ENCODE measurements at places on chromosomes 12 and 14.

DNA sequence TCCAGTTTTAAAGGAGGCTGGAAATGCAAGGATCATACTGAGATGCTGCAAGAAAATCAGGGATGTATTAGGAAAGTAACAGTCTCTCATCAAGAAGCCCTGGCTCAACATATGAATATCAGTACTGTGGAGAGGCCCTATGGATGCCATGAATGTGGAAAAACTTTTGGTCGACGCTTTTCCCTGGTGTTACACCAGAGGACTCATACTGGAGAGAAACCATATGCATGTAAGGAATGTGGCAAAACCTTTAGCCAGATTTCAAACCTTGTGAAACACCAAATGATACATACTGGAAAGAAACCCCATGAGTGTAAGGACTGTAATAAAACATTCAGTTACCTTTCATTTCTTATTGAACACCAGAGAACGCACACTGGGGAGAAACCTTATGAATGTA is 24.5 kb downstream of the ZNF891 start:
- DNase-seq = no peak

DNA sequence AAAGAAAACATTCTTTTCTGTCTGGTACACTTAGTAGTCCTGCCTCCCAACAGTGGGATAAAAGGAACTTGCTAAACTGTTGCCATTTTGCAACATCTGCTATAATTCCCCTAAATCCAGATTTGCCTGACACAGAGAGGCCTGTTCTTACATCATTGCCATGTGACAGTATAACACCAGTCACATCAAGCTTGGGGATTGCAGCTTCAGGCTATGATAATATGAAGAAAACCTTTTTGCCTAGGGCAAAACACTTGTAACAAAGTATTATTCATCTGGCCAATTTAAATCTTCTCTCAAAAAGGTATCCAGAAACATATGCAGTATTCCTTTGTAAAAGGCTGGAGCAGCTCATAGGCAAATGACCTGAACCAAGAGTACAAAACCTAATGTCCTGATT is 80.9 kb upstream of the OTX2 start:
- DNase-seq = no peak

DNA sequence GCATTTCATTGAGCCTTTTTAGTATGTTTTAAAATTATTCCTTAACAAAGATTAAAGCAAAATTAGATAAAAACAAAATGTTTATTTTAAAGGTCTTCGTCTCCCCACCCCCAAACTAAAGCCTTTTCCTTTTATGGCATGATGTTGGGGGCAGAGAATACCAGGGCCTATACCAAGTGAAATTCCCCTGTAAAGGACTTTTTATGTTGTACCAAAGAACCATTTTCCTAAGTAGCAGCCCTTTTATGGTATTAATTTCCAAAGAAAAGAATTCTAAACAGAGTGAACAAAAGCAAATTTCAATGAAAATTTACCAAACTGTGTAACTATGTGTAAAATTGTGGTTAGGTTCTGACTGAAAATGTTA is 71.9 kb upstream of the GNPNAT1 start:
- no peak for DNase-seq

DNA sequence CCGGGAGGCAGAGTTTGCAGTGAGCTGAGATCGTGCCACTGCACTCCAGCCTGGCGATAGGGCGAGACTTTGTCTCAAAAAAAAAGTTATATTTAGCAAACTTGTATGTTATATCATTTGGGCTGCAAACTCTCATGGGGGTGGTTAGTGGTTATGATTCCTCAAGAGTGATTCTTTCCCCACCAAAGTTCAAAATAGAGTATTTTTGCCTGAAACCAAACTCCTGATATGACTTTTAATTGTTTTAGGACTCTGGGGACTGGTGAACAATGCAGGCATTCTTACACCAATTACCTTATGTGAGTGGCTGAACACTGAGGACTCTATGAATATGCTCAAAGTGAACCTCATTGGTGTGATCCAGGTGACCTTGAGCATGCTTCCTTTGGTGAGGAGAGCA is 18.6 kb downstream of the HSD17B6 start:
- no peak for DNase-seq

DNA sequence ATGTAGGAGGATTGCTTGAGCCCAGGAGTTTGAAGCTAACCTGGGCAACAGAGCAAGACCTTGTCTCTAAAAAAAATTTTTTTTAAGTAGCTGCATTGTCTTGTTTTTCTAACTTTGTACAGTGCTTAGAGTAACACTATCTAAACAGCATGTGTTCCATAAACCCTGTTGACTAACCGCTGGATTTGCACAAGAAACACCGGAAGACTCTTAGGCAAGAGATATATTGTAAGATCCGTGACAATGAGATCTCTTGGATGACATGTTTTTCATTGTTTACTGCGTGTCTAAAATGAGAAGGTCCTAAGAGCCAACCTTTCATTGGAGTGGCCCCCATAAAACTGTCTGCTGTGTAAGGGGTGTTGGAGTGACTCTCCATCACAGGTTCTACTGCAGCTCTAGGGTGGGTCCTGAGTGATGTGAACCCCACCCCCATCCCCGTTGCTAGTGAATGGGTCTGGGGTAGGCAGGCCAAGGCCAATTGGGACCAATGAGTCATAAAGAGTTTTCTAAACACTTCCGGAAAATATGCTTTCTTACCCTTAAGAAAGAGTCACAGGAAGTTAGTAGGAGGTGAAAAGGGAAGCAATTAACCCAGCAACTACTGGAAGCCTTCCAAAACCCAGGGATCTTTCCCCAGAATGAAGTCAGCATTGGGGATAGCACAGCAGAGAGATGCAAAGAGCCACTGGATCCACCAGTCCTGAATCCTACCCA is 24.3 kb upstream of the PCNX1 start:
- DNase-seq = no peak

GRCh38 chr12:26492406-26492805 is 297.0 kb downstream of the SSPN start:
- no peak for DNase-seq

- DNase-seq = no peak
Measured at GRCh38 chr14:89139404-89140247, 277.4 kb downstream of the FOXN3 start.

- no peak for DNase-seq
Measured at GRCh38 chr14:94638339-94638738, 26.1 kb downstream of the SERPINA3 start.

- DNase-seq = no peak
Measured at GRCh38 chr14:77338302-77338701, 17.5 kb downstream of the GSTZ1 start.

DNA sequence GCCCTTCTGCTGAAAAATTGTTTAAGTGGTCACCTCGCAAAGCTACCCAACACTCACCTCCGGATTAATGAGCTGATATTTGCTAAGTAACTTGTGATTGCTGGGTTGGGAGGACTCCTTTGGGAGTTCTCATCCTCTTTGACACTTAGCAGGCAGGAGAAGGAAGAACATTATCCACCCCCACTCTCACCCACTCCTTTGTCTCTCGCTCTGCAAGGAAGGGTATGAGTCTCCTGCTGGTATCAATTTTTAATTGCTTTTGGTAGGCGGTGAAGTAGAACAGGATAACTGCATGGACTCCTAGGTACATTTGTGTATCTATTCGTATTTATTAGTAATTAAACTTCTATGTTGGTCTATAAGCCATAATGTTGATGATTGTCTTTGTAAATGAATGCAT is 6.9 kb upstream of the ABHD12B start:
- DNase-seq = no peak

DNA sequence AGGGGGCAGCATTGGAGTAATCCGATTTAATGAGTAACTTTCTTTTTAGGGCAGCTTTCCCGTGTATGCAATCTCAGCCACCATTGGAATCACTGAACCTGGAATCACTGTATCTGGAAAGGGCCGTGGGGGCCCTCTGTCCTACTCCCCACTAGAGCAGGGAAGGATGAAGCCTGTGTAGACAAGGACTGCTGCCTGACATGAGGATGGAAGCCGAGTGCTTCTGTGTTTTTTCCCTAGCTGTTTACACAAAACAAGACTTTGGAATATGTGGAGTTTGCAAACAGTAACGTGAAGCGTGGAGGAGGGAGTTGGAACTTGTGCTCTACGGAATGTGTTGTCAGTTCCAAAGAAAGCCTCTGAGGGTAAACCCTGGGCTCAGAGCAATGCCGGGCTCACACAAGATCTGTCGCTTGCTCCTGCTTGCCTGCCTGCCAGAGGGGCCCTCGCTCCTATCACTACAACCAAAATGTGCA is 32.4 kb upstream of the HDAC7 start:
- DNase-seq = no peak

DNA sequence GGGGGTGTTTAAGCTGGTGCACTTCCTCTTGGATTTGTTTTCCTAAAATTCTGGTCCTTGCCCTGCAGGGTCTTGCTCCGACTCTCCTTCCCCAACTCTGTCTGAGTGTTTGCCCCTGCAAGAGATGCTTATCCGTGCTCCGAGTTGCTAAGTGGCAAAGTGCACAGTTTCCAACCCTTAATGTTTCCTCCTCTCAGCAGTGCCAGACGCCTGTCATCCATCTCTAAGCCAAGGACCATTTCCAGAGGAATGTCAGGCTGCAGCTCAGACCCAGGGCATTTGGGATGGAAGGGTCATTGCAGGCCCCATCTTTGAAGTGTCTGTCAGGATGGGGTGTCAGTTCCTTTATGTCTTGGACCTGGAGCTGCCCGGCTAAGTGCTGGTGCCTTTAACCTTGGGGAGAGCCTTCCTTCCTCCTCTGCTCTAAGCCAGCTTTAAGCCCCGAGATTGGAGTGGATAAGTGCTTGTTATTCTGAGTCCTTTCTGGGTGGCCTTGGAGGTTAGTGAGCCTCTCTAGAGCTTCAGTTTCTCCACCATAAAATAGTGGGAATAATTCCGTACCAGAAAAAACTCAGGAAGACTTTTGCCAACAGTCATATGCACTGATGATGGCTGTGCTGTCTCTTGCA is 15.0 kb downstream of the WNT5B start:
- no peak for DNase-seq

- DNase-seq = no peak
Measured at GRCh38 chr12:3097186-3097804, 20.1 kb downstream of the TSPAN9 start.

DNA sequence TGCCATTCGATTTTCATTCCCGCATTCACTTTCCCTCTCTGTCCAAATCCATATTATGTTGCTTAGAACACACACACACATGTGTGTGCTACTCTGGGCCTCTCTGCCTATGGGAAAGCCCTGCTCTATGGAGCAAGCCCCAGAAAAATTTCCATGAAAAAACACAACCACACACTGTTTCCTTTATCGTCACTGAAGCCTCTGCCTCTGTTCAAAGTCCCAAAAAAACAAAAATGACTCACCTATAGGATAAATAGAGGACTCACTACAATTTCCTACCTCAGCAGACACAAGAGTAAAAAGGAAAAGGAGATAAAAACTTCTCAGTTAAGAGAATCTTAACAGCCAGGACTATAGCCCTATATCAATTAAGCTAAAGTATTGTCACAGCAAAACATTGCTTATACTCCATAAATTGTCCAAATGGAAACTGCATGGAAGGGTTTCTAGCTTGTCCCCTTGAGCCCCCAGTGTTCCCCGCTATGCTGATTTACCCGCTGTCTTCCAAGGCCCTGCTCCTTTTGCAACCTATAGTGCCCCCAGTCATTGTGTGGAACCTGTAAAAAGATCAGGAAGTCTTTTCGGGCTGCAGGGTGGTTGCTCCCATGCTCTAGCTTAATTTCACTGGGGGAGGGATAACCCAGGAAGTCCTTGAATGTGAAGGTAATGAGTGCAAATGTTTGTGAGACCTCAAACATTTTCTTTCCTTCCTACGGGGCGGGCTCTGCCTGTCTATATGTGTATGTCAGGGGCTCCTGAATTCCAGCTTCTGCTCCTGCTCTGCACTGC is 11.1 kb upstream of the PIP4K2C start:
- no peak for DNase-seq

- DNase-seq = no peak
Measured at GRCh38 chr12:26658991-26659390, 174.0 kb downstream of the ITPR2 start.
